SK-N-SH (cell line): ENCODE measurements at places on chromosomes 2 and 18. TPM values are rescaled to one million over a fixed set of nuclear protein-coding genes. Genes with fewer than 3 reads are reported as not detected.

- H3K4me3 ChIP-seq, result no peak overlapping the region
- no peak for DNase-seq
- no peaks in the 10 kb centered on the region for H3K4me1 ChIP-seq
- H3K36me3 ChIP-seq, result no peaks in the 10 kb centered on the region
Observed at GRCh38 chr18:38941711-38942561, 1376.3 kb upstream of the CELF4 start.

GRCh38 chr2:33071591-33071990 is 124.8 kb downstream of the LTBP1 start:
- peaks cover 25% of the 10 kb centered on the region for H3K4me1 ChIP-seq
- no peak overlapping the region for H3K27ac ChIP-seq
- no peaks in the 10 kb centered on the region for H3K27me3 ChIP-seq
- H3K4me3 ChIP-seq, result no peak overlapping the region

DNA sequence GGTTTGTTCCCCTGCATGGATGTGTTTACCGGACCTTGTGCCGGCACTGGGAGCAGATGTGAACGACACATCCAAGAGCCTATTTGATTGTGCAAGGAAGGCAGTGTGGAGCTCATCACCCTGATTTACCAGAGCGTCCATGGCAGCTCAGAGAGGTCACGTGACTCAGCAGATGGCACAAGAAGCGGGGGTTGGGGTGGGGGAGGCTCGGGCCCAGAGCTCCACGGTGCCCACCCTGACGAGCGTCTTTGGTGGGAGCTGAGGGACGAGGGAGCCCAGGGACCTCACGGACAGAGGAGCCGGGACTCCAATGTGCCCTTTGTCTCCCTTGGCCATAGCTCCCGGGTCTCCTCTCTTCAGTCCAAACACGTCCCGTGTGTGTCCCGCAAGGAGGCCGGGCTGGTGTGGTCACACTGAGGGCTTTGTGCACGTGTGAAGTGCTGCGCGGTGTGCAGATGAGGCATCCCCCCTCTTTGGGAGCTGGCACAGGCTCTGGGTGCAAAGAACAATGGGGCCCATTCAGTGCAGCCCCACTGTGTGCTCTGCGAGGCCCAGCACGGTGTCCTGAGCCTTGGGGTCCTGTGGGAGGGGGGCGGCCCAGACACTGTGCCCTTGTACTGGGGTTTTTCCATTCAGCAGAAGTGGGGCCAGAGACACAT is 15.5 kb downstream of the KCNIP3 start:
- no peak overlapping the region for H3K27ac ChIP-seq
- H3K4me3 ChIP-seq, result no peak overlapping the region
- no peaks in the 10 kb centered on the region; the same call in 1 of the 2 replicates for H3K27me3 ChIP-seq
- H3K36me3 ChIP-seq, result no peaks in the 10 kb centered on the region
- DNase-seq, result no peak

- H3K27ac ChIP-seq, result peak overlapping the region; percentile 36; the same call in 1 of the 2 replicates
- DNase-seq, result no peak
- H3K4me3 ChIP-seq, result no peak overlapping the region
Observed at GRCh38 chr2:99648178-99648844, 158.5 kb upstream of the REV1 start.

DNA sequence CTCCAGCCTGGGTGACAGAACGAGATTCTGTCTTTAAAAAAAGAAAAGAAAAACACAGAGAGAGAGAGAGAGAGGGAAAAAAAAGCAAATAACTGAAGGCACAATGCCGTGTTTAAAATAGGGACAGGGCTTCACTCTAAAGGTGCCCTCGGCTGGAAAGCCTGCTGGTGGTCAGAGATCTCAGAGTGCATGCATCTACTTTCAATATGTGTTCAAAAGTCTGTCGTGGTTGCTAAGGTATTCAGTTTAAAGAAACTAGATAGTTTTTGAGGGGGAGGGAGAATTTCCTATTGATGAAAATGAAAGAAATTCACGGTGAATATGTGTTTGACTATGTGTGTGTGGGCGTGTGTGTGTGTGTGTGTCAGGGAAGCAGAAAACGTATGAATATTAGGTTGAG is 11.0 kb upstream of the CBLN2 start:
- no peaks in the 10 kb centered on the region for H3K27me3 ChIP-seq
- no peak for DNase-seq
- H3K27ac ChIP-seq, result no peak overlapping the region
- H3K4me3 ChIP-seq, result no peak overlapping the region

- no peaks in the 10 kb centered on the region for H3K36me3 ChIP-seq
- no peaks in the 10 kb centered on the region for H3K27me3 ChIP-seq
- DNase-seq, result no peak
- no peak overlapping the region for H3K27ac ChIP-seq
Observed at GRCh38 chr2:192230889-192231453, 36.2 kb upstream of the TMEFF2 start.

GRCh38 chr2:182763311-182763912 is 47.4 kb downstream of the DNAJC10 start:
- no peak overlapping the region for H3K27ac ChIP-seq
- H3K27me3 ChIP-seq, result no peaks in the 10 kb centered on the region
- peaks cover 53% of the 10 kb centered on the region for H3K36me3 ChIP-seq
- no peak overlapping the region for H3K4me3 ChIP-seq

DNA sequence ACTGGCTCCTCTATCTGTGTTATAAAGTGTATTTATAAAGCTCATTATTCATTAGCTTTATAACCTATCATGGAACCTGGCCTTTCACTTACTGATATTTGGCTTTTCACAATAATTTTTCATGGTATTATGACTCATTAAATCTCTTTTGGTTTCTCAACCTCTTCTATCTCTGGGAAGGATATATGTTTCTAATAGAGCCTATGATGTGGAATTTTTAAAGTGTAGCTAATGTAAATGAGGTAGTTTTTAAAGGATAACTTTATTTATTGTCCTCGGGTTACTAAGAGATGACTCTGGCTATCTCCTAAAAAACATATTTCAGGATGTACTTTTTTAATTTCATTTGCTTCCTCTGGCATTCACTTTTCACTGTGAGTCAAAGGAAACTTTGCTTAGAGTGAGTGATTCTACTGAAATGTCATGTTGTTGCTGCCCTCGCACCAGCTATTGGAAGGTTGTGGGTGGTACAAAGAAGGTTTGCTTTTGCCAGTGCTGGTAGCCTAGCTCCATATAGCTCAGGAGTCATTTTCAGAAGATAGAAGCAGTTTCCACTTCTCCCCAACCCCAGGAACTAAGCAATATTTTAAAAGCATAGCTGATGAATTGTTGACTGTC is 85.2 kb upstream of the RPE start:
- no peaks in the 10 kb centered on the region for H3K27me3 ChIP-seq
- no peak overlapping the region for H3K4me3 ChIP-seq
- peak overlapping the region; percentile 45 for H3K27ac ChIP-seq
- peaks cover 6% of the 10 kb centered on the region; the same call in 1 of the 2 replicates for H3K4me1 ChIP-seq
- DNase-seq, result no peak

The MYO5B gene
- polyA plus RNA-seq, result 1.2 and 1.3 TPM in 2 replicates

The MAP2 gene
- 7.8 and 11.1 TPM in 2 replicates for polyA plus RNA-seq

The RALBP1 gene
- polyA plus RNA-seq, result 43.8 and 43.9 TPM in 2 replicates
